ENCODE measurements at places on chromosomes 6 and 20.

- no peak for DNase-seq
Measured at GRCh38 chr6:39280247-39280731, 33.9 kb downstream of the KCNK17 start.

DNA sequence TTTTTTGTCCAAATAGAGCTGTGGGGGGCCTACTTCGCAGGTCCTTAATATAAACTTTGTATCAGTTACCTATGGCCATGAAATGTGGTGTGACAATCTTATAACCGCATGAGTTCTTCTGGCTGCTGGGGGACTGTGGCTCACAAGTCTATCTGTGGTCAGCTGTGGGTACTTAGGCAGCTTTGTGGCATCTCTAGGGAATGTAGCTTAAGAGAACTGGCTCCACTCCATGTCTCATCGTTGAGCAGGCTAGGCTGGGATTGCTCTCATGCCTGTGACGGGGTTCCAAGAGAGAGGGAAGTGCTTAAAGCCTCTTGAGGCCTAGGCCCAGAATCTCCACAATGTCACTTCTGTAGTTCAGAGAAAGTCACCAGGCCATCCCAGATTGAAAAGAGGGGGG is 140.5 kb downstream of the BTBD3 start:
- DNase-seq, result no peak

GRCh38 chr6:5394280-5394679 is 133.0 kb downstream of the FARS2 start:
- no peak for DNase-seq

- DNase-seq, result no peak
Measured at GRCh38 chr6:2959909-2960719, 11.3 kb downstream of the SERPINB6 start.

DNA sequence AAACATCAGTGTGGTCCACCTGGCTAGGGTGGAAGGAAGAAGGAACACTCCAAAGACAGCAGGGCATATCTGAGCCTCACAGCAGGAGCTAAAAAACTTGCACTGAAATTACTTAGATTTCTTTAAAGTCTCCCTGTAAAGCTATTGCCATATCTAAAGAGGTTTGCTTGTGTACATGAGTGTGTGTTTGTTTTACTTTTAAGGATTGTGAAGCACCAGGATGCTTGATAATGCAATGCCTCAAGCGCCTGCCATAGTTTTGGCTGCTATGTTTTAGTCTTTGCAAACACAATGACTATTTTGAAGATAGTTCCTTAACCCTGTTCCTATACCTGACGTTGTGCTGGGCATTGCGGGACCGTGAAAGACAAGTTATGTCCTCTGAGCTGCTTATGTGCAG is 65.0 kb downstream of the ID4 start:
- no peak for DNase-seq

DNA sequence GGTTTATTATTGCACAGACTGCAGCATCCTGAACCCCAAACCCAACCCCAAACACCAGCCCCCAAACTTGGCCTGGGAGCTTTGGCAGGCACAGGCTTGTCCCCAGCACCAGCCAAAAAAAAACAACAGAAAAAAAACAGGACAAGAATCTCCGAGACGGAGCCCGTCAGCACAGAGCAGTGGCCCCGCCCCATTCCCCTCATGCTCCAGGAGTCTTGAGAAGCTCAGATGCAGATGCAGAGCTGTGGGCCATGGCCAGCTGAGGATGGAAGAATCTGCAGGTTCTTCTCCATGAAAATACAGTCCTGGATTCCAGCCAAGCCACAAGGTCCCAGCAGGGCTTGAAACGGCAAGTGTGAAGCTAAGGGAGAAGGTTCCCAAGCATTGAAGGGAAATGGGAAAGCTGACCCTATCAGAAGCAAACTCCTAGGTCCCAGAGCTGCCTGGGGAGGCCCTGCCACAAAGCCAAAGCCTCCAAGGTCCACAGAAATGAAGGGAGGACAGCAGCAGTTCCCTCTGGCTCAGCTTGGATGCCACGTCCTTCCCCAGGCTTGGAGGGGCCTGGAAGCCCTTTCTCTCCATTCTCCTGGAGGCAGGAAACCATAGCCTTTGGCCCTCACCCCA is 75.2 kb downstream of the JPH2 start:
- DNase-seq, result no peak

GRCh38 chr6:18439581-18439980 is 52.4 kb downstream of the RNF144B start:
- no peak for DNase-seq

GRCh38 chr6:66675906-66676305 is 968.9 kb upstream of the EYS start:
- no peak for DNase-seq

DNA sequence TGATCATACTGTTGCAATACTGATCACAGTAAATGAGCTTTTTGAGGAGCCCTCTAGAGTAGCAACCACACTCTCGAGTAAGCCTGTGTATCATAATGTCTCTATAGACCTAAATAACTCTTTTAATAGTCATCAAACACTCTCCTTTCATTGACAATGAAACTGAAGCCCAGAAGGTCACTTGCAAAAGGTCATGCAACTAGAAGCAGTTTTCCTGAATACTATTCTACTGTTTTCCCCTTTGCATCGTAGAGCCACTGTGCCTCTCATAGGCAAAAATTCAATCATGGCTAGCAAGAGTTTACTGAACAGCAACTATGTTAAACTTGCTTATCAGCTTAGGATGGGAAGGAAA is 105.3 kb downstream of the HIVEP2 start:
- no peak for DNase-seq

GRCh38 chr6:17182961-17183360 is 81.1 kb downstream of the STMND1 start:
- DNase-seq, result no peak

DNA sequence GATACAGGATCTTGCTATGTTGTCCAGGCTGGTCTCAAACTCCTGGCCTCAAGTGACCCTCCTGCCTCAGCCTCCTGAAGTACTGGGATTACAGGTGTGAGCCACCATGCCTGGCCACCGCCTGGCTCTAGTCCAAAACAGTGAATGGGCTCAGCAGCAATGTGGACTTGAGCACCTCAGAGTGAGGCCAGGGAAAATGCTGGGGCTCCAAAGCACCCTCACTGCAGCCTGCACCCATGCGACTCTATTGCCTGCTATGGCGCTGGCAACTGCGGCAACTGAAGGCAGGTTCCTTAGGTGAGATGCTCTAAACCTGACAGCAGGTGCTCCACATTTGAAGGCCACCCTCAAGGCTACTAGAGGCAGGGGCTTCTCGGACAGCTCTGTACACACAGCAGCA is 26.5 kb downstream of the MAP1LC3A start:
- DNase-seq, result no peak

GRCh38 chr6:32815996-32816395 is 806 bp downstream of the HLA-DOB start:
- DNase-seq, result no peak

DNA sequence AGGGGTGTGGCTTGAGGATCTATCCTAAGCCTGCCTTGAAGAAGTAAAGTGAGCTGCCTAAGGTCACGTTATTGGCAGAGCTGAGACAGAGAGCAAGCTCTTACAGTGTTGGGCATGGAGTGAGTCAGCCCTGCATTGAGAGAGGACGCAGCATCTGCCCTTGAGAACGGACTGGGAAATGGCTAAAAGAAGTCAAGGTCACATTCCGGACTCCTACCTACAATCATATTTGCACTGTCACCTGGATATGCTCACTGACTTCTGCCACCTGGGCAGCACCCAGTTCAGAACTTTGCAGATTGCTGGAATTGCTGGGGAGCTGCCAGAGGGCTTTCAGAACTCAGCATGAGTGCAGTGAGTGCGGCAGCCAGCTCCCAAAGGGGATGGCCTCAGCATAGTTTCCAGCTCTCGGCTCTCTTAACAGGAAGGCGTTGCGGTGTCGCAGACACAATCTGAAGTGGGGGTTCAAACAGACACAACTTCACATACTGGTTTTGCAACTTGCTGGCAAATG is 199.3 kb upstream of the SGK1 start:
- DNase-seq, result peak; percentile 51

DNA sequence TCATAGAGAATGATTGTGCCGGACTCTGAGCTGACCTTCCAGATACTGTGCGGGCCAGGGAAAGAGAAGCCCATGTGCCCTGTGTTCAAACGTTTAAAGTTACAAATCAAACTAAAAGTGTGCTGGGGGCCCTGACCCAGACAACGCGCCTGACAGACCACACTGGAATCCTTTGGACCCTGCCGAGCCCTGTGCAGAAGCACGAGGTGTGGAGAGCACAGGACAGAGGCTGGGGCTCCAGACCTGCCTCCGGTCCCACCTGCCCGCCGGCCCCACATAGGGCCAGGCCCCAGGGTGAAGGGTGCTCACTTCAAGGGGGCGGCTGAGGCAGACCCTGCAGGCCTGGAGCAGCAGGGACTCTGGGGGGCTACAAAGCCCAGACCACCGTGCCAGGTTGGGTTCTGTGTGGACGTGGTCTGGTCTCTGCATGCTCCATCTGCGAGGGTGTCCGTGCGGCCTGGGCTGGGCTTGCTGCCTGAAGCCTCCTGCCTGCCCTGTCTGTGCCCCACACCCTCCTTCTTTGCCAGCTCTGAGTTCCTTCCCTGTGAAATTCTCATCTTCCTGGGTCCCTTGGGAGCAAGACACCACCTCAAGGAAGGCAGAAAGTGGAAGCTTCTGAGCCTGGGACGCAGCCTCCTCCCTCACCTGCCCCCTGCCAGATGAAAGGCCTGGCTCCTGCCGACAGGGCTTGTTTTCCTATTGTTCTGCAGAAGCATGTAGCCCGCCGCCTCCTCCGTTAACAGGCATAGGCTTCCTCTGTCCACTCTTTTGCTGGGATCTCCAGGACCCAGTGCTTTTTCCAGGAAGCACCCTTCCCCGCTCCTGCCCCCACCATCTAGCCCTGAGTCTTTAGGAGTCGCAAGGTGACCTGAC is 186.2 kb downstream of the ERMARD start:
- no peak for DNase-seq

DNA sequence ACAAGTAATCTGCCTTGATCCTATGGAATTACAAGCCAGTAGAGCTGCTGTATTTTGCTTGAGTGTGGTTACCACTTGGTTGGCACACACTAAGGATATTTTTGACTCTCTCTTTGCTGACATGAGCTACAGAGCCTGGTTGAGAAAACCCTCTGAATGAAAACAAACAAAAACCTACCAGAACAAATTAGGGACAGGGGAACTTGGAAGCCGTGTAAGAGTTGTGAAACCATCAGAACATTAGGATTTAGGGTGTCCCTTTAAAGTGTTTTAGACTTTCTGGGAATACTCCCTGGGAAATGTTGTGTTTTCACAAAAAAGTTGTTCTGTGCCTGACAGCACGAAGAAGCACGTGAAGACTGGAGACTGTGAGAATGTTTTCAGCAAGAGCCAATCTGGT is 20.5 kb upstream of the PDE7B start:
- DNase-seq, result no peak

DNA sequence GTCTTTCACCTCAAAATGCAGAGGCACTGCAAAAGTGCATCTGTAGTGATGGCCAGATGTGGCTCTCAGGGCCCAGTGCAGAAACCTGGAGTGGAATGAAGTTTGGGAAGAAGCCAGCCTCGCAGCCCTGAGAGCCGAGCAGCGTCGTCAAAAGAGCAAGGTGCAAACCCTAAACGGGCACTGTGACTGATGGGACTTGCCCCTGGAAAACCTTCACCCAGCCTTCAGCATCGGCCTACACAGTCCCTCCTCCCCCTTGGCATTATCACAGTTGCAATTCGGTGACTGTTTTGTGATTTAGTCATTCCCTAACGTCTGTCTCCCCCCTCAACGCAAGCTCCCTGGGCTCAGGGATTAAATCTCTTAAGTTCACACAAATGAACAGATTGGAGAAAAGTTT is 38.6 kb downstream of the TAF4 start:
- DNase-seq, result peak; percentile 23

GRCh38 chr6:35026434-35027222 is 114.5 kb downstream of the TCP11 start:
- DNase-seq, result no peak

DNA sequence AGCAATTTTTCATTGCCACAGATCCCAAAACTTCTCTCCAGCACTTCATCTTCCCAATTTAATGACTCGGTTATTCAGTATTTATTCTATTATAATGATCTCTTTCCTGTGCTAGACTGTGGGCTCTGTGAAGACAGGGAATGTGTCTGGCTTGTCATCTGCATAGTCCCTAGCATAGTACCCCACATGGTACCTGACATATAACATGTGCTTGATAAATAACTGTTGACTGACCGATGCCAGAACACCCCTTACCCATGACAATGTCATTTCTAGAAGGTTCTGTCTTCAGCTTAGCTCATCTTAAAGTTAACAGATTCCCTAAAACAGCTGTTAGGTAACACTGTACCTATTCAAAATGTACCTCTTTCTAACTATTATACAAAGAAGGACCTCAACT is 3.6 kb downstream of the PXMP4 start:
- DNase-seq, result no peak

GRCh38 chr6:34955442-34955841 is 66.4 kb downstream of the ANKS1A start:
- peak; percentile 92 for DNase-seq

DNA sequence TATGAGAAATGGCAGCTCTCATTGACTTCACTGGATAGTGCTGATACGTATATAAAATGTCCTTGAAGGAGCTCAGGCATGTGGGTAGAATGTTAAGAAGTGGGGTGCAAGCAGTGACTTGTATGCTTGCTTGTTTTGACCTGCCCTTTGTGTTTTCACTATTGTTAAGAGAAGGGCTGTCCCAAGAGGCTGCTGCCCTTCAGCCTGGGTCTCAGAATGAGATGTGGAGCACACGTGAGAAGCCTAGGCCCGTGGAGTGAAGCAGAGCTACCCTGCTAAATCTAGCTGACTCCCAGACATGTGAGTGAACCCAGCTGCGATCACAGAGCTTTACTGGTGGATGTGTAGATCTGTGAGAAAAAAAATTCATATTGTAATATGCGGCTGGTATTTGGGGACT is 305.3 kb upstream of the RGS17 start:
- DNase-seq, result no peak

DNA sequence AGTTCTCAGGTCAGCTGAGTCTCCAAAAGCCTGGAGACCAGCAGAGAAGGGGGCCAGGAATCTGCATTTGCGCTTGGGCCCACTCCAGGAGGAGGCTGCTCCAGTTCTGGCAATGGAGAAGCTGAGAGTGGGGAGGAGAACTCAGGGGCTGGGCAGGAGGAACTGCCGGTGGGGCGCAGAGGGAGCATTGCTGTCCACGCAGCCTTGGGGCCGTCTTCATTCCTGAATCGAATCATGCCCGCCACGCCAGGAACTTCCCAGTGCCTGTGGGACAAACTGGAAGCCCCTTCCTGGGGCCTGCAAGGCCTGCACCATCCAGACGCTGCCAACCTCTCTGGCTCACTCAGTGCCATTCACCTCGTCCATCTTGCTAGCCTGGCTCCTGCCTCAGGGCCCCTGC is 16.9 kb downstream of the RAB44 start:
- DNase-seq, result no peak

GRCh38 chr6:125954735-125955339 is 1.7 kb upstream of the HINT3 start:
- no peak for DNase-seq

DNA sequence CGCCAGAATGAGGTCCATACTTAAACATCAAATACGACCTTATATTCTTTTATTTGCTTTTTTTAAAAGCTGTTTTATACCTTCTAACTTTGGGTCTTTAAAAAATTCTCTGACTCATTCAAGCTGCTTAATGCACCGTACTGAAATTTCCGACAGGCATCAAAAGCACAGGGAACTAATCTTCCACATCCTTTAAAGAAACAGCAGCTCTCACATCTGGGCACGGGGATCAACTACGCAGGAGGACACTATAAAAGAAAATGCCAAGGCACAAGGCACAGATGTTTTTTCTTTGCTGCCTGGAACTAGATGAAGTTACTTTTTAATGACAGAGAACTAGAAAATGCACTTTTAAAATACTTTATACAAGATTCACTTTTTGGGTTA is 112.4 kb upstream of the ARG1 start:
- no peak for DNase-seq
